ENCODE measurements at places on chromosomes 6 and 20.

- no peak for DNase-seq
Observed at GRCh38 chr20:49381558-49382493, 100.6 kb downstream of the KCNB1 start.

DNA sequence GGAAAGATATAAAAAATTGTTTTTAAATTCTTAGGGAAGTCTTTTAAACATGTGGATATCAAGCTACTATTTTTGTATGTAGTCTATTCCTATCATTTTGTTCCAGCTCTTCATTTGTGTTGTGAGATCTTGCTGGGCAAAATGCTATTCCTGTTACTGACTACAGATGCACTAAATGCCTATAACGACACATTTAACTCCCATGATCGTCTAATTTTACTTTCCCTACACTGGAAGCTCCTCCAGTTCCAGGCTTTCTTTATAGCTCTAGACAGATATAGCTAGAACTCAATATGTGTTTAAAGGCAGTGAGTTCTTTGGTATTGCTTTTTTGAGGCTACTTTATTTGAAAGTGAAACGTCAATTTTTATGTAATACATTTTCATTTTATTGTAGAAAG lies 971.5 kb upstream of the CITED2 start:
- DNase-seq, result no peak

DNA sequence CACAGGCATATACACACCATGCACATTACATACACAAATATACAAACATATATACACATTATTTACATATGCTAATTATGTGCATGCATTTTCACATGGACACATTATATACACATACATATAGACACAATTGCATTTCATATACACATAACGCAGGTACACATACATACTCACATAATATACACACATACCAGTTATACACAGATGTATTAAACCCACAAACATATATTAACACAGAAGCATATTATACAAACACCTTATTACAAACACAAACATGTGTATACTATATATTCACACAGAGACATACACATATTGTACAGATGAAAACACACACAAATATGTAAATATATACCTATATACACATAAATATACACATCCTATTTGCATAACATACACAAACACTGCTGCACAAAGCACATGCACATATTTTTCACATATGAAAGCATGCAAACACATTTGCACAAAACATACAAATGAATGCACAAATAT lies 140.2 kb downstream of the VEGFA start:
- DNase-seq, result no peak

DNA sequence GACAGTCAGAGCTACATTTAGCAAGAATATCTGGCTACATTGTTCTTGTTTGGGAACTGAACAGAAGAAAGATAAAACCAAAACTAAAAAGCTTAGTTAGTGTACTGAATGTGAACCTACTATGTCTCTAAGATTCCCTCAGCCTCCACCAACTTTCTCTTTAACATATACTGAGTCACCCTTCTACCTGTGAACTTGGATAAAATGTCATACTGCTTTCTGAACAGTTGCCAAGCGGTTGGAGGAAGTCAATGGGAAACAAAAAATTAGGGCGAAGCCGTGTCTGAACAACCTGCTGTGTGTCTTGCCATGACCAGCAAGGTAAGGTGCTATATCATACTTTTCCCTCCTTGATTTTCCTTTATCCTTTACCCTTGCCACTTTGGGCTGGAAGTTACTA lies 243.5 kb downstream of the BTBD9 start:
- DNase-seq, result no peak

DNA sequence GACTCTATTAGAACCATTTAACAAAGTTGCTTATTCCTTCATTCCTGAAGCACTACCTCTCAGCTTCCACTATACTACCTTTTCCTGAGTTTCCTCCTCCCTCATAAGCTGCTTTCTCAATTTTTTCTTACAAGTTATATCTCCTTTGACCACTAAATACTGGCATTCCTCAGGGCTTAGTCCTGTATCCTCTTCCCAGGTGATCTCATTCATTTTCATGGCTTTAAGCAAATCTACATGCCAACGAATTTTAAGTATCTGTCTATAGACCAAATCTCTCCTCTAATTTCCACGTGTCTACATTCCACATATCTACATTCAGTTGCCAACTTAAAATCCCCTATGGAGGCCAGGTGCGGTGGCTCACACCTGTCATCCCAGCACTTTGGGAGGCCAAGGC lies 134.7 kb downstream of the BTBD9 start:
- DNase-seq, result no peak

- DNase-seq, result no peak
Observed at GRCh38 chr6:74073429-74073828, 377.4 kb downstream of the CD109 start.

DNA sequence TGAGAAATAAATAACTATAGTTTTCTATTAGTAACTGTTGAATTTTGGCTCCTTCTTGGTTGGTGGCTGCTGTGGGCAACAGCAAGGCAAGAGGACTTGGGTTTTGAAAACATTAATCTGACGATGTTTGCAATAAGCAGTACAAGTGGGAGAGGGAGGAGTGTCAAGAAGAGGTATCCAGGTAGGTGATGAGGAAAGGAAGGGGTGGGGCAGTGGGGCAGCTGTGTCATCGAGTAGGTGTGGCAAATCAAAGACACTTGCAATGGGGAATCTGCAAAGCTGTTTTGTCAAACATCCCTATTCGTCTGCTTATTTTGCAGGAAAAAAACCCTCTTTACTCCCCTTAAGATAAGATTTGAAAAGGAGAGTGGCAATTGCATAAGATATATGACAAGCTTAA lies 171.9 kb upstream of the MAP3K7 start:
- no peak for DNase-seq

GRCh38 chr6:33306356-33306755 lies 7.5 kb downstream of the TAPBP start:
- no peak for DNase-seq

DNA sequence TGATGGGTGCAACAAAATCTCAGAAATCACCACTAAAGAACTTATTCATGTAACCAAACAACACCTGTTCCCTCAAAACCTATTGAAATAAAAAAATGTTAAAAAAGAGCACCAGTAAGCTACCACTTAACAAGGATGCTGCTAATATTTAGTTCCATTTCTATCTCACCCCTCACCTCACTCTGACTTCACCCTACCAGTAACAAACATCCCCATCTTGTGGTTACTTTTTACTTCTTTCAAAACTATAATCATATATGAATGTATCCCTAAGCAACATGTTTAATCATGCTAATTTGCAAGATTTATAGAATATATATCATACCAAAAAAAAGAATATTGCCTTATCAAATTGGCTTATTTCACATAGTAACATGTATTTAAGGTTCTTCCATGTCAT lies 27.4 kb upstream of the SLC24A3 start:
- DNase-seq, result no peak

GRCh38 chr6:158290659-158291058 lies 21.6 kb upstream of the TULP4 start:
- DNase-seq, result peak; percentile 46

- no peak for DNase-seq
Observed at GRCh38 chr6:1190366-1190765, 121.5 kb upstream of the FOXQ1 start.

DNA sequence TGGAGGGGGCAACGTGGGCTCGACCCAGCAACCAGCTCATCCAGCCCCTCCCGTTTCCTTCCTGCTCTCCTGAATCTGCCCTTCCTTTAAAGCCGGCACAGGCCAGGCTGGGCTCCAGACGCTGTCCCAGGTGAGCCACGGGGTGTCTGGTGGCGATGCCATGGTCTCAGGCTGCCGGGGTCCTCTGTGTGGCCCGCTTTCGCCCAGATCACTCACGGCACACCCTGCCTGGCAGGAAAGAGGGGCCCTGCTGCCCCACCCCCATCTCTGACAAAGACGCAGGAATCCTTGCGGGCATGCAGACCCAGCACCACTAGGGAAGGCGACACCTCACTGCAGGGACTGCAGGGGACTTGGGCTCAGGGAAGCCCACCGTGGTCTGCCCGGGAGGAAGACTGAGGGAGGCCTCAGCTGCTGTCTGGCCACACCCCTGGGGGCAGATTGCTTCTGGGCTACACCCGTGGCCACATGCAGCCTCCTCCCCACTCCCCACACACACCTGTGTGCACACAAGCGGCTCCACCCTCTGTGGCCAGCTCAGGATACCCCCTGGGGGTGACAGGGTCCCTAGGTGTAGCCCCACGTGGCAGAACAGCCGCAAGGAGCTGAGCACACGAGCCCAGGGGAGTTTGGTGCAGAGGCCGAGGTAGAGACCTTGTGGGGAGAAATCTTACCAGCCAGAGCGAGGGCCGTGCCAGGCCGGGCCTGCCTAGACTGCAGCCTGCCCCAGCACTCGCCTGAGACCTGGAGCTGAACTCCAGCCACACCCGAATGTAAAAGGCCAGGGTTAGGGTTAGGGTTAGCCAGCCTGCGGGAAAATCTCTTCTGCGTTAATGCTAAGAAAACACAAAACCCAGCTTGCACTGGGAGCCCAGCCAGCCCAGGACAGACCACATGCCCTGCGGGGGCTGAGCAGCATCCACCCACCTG lies 104.6 kb downstream of the DLL1 start:
- no peak for DNase-seq

- DNase-seq, result no peak
Observed at GRCh38 chr6:135887069-135887468, 35.6 kb downstream of the PDE7B start.

All from stimulated activated CD4-positive, alpha-beta T cell treated with anti-CD3 and anti-CD28 coated beads, Interleukin-2, amount 100 ng/mL, for 48 hours (primary cell).